RWPE1 (cell line): ENCODE measurements at places on chromosomes 6 and 20.

DNA sequence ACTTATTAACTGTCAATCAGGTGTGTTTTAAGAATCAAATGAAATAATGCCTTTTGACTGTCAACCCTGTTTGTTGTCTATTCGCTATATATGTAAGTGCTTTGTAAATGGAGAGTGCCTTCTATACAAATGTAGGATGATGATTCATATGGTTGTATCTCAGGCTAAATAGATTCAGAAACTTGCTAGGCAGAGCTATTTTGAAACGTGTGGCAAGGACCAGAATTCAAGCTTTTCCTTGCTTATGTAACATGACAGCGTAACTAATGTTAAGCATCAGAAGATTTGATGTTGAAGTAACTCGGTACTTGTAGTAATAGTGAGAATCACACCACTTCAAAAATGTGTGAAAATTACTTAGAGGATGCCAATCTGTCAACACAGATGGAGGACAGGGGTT is 3.4 kb downstream of the OGFRL1 start:
- DNase-seq = no peak

GRCh38 chr20:20690676-20691476 is 21.6 kb downstream of the RALGAPA2 start:
- DNase-seq = no peak

GRCh38 chr6:43491750-43492661 is 14.6 kb downstream of the TJAP1 start:
- peak; percentile 80 for DNase-seq

DNA sequence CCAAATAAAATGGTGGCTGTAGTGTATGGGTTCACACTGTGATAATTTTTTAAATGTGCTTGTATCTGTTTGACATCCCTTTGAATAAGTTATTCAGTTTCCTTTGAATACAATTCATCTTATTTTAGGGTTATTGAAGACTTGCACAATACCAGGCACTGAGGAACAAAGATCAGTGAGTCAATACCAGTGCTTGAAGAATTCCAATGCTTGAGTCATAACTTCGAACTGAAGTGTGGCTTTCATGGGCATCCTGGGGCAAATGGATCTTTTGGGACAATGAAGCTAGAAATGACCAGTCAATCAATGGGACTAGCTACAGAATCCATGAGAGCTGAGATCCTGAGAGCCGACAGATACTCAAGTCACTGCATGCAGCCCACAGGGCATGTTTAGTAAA is 349.9 kb upstream of the FLRT3 start:
- DNase-seq = peak; percentile 46
